T-cell (primary cell): ENCODE measurements at places on chromosomes 5 and 9.
A peak's percentile ranks its signal among the peaks of the same experiment; 100 is the strongest.

DNA sequence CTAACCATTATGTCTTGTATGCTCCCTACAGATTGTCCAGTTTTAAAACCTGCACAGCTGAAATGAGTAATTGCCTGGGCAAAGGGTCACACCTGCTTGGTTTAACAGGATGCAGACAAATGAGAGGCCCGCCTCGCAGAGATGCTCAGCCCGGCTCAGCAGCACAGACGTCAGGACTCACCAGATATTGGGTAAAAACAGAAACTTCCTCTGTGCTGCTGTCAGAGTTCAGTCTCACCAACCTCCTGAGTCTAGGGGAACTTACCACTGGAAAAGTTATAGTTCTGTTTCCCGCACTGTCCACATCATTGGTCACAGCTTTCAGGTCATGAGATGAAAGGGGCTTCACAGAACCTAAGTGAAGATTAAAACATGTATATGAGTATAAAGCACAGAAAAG lies 152.5 kb downstream of the ESM1 start:
- DNase-seq: no peak

DNA sequence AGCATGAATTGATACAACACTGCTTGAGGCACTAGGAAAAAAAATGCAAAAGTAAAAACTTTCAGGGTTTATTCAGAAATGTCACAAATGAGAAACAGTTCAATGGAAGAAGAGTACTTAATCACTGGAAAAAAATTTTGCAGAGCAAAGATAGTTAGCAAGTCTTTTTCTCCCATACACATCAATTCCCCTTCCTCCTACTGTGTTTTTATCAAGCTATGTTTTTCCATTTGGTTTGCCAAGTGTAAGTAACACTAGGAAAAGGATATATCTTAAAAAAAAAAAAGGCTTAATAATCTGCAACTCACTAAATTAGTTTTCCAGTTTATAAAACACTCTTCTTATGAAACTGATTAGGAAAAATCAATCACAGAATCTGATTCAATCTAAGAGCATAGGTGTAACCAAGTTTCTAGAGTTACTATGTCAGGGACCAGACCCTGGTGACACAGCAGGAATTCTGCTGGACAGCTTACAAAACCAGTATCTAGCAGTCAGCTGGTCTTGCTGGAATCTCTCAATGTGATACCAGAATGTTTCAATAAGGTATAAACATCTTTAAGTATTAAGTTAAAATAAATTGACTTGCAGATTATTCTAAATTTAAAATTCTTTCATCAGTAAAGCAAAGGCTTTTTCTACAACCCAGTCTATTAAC lies 34.7 kb downstream of the RNF145 start:
- no peak for DNase-seq

GRCh38 chr5:145772466-145772865 lies 62.7 kb downstream of the PRELID2 start:
- no peak for DNase-seq

DNA sequence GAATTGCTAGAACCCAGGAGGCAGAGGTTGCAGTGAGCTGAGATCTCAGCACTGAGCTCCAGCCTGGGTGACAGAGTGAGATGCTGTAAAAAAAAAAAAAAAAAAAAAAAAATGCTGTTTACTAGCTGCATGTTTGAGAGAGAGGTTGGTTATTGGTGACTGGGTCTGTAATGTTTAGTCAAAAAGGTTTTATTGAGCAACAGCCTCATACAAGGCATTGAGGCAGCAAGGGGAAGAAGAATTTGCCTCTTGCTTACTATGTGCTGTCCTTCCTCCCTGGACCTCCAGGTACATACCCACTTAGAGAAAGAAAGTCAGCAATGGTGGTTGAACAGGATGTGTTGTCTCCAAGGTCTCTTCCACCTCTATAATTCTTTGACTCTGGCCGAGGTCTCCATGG lies 140.7 kb upstream of the SPRY4 start:
- no peak for DNase-seq

GRCh38 chr9:16031486-16031885 lies 478.6 kb downstream of the CCDC171 start:
- DNase-seq: no peak

GRCh38 chr9:27404661-27405060 lies 107.7 kb upstream of the EQTN start:
- DNase-seq: no peak

DNA sequence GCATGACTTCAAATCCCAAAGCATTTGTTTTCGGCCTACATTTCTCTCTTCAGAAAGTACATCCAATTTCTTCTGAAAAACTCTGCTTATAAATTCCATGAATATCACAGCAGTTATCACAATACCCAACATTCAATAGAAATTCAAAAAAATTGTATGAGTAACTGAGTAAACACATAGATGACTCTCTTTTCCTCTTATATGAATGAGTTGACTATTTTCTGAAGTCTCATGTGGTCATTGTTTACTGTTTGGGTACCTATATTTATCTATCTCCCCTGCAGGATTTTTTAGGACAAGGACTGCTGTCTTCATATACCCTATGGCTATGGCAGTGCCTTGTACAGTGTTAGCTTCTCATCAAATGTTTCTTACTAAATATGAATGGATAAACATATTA lies 157.1 kb downstream of the HTR1A start:
- DNase-seq: no peak

- DNase-seq: no peak
These were observed 315 bp downstream of the UBQLN1 start for GRCh38 chr9:83707518-83707767.

GRCh38 chr5:17343675-17344074 lies 126.2 kb downstream of the BASP1 start:
- no peak for DNase-seq

DNA sequence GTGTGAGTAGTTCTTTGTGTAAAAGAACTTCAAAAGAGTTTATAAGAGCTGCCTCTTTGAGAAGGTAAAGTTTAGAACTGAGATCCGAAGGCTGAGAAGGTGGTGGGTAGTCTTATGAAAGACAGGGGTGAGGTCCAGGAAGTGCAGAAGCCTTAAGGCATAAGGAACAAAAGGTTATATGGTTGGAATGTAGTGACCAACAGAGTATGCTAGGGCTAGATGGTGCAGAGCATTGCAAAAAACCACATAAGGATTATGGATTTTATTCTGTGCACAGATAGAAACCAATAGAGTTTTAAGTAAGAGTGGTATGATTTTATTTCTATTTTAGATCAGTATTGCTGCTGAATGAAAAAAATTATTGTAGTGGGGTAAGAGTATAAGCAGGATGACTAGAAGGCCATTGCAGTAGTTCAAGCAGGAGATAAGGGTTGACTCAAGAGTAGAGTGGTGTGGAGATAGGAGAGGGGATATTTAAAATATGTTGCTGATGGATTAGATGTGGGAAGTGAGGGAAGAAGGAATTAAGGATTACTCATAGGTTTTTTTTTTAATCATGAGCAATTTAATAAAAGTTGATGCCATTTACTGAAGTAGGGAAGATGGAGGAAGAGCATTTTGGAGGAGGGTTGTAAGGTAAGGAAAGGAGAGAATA lies 3.7 kb downstream of the RECK start:
- DNase-seq: no peak

DNA sequence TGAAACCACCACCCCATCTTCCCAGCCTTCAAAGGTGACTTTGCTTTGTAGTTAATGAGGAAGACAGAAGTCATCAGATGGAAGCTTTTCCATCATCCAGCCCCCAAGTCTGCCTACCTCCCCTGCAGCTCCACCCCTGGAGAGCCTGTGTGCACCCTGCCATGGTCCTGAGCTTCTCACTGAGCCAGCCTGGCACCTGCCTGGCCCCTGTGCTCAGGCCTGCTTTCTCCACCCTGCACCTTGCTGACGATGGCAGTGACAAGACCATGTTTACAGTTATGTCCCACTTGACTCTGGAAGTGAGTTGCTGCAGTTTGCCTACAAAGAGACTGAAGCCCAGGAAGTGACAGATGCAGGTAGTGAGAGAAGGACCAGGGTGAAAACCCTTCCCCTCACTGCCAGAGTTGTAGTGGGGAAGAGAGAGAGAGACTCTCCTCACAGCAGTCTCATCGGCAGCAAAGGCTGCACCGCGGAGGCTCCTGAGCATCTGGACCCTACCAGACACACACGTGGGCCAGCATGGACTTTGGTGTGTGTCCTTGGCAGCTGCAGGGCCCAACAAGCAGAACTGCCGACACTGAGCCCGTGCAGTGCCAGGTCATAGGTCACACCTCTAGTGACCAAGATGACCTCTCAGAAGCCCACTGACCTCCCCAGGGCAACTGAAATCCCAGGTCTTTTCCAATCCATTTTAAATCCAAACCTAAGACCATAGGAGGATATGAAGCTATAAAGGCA lies 107.1 kb downstream of the CACNA1B start:
- DNase-seq: no peak

GRCh38 chr5:124438903-124439281 lies 307.5 kb downstream of the ZNF608 start:
- no peak for DNase-seq

- DNase-seq: peak; percentile 81
These were observed 660 bp downstream of the SCAMP1 start for GRCh38 chr5:78360924-78361630.

DNA sequence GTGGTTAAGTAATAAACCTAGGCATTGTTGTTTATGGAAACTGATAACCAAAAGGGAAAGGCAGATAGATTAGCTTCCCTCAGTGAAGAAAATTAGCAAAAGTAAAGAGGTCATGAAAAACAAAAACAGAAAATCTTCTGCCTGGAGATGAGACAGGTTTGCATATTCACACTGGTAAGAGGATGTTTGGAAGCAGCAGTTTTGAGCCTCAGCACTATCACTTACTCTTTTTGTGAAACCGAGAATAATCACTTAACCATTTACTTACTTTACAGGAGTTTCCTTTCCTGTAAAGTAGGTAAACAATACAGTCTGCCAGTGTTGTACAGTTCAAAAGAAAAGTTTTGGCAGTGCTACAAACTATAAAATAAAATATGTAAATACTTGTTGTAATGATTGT lies 35.5 kb upstream of the EMB start:
- DNase-seq: no peak

DNA sequence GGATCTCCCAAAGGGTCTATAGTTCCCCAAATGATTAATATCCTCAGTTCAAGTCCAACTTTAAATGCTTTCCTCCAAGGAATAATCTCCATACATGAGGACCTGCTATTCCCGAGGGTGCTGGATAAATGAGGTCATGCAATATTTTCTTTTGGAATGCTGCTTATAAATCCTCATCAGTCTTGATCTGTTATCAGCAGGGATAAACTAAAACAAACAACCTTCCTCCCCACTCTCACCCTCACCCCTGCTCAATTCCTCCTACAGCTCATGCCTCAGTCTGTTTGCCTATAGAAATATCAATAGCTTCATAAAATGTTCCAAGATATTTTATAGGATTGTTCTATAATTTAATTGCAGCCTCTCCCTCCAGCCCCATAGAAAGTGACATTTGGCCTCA lies 61.1 kb downstream of the GLRA1 start:
- DNase-seq: no peak

DNA sequence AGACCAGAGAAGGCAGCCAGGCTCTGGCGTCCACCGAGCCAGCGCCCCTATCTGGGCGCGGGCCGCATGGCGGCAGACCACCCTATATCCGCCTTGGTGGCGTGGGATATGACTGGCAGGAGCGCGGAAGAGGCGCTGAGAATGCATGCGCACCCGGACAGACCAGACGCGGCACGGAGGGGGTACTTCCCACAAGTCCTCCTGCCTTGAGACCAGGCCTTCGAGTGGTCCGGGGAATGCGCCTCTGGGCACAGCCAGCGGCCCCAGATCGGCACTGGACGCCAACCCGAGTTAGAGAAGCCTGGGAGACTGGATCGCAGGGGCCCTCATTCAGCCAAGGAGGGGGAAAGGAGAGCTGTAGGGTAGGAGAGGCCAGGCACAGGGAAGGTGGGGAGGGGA lies 2.5 kb upstream of the LMX1B start:
- DNase-seq: no peak

- no peak for DNase-seq
These were observed 3.7 kb downstream of the ARRDC3 start for GRCh38 chr5:91379246-91379913.

DNA sequence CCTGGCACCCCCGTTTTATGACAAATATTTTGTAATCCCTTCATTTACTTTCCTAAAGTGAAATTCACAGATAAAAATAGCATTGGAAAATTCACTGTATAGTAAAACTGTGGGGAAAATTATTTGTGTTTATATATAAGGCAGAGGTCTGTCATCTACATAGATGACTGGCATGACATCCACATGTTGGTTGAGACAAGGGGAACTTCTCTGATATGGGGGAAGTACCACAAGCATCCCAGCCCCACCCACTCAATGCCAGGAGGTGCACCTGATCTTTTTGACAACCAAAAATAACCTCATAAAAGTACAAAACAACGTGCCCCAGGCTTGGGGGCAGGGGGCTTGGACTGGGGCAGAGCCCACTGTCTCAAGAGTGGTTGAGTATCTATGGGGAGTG lies 6.3 kb upstream of the TDRD7 start:
- no peak for DNase-seq

DNA sequence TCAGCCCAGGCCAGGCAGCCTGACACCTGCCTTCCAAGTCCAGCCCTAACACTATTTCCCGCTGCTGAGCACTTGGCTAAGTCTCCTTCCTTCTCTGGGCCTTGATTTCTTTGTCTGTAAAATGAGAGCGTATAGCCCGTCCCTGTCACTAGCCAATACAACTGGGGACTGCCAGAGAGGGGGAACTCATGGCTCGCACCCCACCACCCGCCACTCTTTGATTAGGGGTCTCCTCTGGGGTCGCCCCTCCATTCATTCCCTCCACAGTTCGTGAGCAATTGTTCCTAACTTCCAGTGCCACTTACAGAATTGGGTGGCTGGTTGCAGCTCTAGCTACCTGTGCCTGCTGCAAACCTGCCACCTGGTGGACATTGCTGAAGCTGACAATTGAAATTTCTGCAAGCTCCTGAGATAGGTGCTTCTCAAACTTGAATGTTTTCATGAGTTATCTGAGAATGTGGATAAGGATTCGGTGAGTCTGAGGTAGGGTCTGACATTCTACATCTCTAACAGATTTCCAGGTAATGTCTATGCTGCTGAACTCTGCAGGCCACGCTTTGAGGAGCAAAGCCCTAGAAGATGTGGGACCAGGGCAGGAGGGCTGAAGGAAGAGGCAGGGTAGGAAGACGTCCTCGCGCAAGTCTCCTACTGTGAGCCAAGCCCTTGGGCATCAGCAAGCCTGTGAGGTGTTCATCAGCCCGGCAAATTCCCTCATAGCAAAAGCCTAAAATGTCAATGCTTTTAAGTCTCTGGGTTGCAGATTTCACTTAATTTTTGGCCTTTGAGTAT lies 13.3 kb upstream of the RECK start:
- peak; percentile 60 for DNase-seq

DNA sequence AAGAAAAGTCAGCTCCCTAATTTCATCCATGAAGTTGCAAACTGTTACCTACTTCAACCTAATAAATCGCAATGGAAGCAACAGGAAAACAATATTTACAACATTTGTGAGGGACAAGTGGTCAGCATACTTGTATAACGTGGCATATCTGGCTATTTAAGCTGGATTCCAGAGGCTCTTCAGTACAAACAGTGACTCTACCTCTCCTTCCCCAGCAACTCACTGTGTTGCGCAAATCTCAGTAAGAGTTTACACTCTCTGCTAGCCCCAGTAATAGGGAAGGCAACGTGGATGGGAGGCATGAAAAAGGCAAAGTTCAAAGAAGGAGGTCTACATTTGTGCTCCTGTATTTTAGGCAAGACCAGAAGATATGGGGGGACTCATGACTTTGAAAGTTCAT lies 18.9 kb upstream of the SEMA5A start:
- no peak for DNase-seq
